SW 1271 (cell line): ENCODE measurements at places on chromosomes 2 and 18.
A peak's percentile ranks its signal among the peaks of the same experiment; 100 is the strongest.

GRCh38 chr2:48116497-48116896, 210.2 kb upstream of the FBXO11 start:
- DNase-seq: no peak

DNA sequence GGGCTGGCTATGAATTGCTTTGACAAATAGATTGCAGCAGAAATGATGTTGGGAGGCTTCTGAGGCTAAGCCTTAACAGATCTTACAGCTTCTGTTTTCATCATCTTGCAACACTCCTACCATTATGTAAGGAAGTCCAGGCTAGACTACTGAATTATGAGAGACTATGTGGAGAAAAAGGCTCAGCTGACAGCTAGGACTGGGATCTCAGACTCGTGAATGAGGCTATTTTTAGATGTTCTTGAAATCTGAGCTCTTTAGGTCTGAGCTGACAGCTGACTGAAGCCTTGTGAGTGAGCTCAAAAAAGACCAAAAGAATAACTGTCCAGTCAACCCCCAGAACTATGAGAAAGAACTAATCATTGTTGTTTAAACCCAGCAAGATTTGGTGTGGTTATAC, 70.3 kb downstream of the VWC2L start:
- no peak for DNase-seq

- no peak for DNase-seq
Observed at GRCh38 chr18:22882084-22882483, 51.0 kb upstream of the RBBP8 start.

DNA sequence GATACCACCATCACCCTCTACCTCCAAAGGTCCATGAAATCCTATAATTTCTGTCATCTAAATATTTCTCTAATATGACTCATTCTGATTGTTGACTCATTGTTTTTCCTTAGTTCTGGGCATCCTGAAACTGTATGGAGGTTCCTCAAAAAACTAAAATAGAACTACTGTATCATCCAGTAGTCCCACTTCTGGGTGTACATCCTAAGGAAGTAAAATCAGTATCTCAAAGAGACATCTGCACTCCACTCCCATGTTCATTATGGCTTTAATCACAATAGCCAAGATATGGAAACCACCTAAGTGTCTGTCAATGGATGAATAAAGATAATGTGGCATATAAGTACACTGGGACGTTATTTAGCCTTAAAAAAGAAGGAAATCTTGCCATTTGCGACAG, 125.8 kb upstream of the MYO3B start:
- no peak for DNase-seq

- DNase-seq: no peak
Observed at GRCh38 chr2:228699888-228700287, 518.4 kb upstream of the SPHKAP start.

GRCh38 chr18:75214332-75214690, 3.7 kb downstream of the TSHZ1 start:
- DNase-seq: no peak

DNA sequence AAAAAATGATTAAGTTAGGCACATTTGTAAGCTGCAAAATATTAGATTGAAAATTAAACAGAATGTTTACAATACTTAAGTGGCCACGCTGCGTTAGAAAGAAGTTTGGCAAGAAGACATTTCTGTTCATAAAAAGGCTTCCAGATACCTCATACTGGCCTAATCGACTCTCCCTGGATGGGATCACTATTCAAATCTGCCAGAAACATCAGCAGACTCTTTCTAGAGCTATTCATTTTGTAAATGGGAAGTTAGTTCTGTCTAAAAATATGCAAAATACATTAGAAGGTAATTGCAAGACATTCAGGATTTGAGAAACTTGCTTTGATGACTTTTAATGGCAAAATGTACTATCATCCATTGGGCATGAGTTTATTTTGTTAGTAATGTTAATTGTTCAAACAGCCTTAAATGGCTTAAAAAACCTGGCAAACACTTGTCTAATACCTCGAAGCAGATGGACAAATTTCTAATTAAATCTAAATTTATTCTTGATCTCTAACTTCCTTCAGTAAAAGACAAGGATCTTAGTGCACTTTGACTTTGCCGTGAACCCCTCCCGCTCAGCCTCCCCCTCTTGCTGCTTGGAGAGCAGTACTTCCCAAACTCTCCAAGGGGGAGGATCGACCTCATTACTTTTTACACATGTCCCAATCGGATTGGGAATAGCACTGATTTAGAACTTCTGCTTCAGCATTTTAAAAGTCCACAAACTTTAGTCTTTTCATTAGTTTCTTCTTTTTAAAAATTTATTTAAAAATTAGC, 103.5 kb downstream of the SMIM21 start:
- no peak for DNase-seq

- DNase-seq: no peak
Observed at GRCh38 chr2:232117413-232117812, 155.9 kb downstream of the DIS3L2 start.

- no peak for DNase-seq
Observed at GRCh38 chr2:145887915-145888314, 1368.0 kb upstream of the ZEB2 start.

DNA sequence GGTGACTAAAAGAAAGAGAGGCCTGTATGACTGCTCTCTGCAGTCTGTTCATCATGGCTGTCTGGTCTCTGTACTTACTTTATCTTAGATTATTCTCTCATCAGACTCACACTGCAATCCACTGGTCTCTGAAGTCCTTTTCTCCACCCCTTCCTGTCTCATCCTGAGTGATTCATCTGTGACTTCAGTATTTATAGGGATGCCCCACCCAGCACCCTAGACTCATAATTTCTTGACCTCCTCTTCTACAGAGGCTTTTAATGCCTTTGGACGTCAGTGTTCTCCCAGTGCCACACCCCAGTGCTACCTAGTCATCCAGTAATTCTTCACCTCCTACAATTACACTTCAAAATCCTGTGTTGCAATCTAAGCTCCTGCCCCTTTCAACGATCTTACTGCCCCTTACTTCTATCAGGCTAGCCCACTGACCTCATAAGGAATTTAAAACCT, 14.9 kb upstream of the ITPRID2 start:
- peak; percentile 68 for DNase-seq

DNA sequence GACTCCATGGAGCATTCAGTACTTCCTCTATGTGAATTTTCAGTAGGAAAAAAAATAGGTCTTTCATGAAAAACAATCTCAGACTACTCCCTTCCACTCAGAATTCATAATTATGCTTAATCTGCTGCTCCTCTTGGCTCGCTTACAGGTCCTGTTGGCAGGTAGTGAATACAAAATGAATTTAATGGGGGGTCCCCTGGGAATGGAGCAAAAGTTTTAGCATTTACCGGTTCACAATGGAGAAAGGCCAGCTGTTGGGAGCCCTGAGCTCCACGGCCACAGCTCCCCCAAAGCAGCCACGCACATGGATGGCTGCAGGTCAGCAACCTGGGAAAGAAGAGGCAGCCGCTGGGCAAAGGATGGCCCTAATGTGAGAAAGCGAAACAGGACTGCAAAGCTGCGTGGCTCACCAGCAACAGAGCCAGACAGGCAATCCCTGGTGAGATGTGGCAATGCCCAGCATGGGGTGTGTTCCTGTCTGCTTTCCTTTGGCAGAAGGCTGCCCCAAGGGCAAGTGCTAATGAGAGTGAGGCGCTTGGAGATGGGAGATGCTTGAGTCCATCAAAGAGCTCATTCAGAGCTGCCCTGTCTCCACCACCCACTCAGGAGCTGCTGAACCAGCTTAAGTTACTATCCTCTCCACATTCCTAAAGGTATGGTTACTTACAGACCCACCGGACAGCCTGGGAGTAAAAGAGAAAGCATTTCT, 447.4 kb downstream of the EPHA4 start:
- DNase-seq: no peak

GRCh38 chr2:208319391-208319790, 53.3 kb downstream of the PIKFYVE start:
- DNase-seq: no peak

DNA sequence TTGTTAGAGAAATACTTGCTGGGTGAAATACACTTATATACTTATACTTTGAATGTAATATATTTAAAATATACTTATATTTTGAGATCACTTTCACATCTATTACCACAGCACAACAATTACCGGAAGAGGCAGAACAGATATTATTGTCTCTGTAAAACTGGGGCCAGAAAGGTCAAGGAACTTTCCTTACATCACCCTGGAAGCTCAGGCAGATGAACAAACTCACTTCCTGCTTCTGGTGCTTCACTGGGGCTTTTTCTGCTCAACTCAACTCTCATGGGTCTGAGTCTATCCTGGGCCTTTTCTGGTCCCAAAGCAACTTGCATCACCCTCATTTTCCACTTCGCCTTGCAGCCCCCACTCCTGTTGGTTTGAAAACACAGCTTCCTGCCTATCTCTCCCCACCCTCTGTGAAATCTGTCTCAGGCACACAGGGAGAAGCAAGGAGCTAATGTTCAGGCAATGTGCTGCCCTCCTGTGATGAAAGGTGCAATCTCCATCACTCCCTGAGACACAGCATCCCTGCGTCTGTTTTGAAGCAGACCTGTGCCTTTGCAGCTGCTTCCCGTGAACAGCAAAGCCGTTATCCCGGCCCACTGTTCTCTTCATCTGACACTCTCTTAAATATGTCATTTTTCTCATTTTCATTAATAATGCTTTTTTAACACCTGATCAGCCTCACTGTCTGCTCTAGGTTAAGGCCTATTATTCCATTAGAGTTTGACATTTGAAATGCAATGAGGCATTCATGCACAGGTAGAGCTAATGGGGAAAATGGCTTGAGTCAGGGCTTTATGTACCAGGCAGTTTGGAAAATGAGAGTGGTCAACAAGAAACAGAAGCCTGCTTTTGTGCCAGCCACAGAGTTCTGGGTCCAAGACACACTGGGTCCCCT, 251.9 kb upstream of the CHAC2 start:
- no peak for DNase-seq

DNA sequence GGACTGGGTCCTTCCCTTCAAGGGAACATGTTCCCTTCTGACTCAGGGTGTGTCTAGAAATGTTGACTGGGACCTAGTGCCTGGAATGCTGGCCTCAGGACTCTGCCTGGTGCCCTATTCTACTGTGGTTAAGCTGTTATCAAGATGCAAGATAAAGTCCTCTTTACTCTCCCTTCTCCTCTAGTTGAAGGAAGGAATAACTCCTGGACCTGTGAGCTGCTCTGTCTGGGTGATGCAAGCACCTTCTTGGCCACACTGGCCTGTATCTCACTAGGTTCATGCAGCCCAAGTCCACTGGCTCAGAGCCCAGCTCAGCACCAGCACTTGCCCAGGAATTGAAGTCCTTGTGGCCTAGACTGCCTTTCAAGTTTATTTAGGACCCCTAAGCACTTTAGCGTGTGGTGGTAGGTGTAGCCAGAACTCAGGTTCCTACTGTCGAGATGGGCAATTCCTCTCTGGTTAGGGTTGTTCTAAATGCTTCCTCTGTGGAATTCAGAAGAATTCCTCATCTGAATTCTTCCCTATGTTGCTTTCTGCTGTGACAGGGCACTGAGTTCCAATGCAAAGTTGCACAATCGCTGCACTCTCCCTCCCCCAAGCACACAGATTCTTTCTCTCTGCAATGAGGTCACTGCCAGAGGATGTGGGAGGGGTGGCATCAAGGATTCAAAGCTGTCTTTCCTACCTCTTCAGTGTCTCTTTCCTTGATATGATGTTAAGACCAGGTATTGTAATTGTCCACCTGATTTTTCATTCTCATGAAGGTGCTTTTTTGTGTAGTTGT, 54.7 kb downstream of the VWC2L start:
- no peak for DNase-seq

- no peak for DNase-seq
Observed at GRCh38 chr2:133483181-133483580, 85.1 kb downstream of the NCKAP5 start.

- peak; percentile 86 for DNase-seq
Observed at GRCh38 chr2:69253611-69254301, 133.3 kb downstream of the GFPT1 start.

- no peak for DNase-seq
Observed at GRCh38 chr2:37707393-37707792, 36.0 kb upstream of the CDC42EP3 start.

DNA sequence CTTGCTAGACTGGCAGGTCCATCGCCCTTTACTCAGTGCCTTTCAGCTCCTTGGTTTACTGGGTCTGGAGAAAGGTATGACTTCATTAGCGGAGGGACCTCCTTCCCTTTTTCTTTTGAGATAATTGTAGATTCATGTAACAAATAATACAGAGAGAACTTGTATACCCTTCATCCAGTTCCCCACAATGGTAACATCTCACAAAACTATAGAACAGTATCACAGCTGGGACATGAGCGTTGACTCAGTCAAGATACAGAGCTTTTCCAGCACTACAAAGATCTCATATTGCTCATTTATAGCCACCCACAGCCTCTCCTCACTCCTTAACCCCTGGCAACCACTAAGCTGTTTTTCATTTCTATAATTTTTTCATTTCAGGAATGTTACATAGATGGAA, 59.8 kb downstream of the ZNF532 start:
- DNase-seq: no peak

DNA sequence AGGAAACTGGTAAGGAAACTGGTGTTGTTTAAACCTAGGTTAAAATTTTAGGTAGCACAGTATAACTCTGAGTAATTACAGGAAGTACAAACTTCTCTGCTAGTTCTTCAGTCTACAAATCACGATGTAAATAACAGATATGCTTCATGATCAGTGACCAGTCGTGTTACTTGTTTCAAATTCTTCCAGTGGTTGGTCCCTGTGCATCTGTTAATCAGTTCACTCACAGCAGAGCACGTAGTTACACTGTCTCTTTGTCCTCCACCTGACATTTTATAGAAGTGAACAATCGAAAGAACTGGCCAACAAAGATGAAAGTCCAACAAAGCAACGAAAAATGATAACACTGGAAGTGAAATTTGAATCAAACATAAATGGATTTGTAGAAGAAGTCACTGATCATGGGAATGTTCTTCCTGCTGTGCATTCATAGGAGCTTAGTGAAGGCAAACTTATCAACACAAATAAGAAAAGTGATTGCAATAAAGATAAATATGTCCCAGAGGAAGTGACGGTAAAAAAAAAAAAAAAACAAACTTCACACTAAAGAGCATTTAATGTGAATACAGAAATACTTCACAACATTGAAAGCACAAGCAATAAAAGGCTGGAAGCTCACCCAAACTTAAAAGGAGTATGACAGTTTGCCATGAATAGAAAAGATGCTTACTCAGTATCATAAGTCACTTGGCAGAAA, 7.0 kb downstream of the EIF2AK2 start:
- DNase-seq: no peak

- DNase-seq: no peak
Observed at GRCh38 chr2:69464575-69464974, 27.3 kb upstream of the NFU1 start.

DNA sequence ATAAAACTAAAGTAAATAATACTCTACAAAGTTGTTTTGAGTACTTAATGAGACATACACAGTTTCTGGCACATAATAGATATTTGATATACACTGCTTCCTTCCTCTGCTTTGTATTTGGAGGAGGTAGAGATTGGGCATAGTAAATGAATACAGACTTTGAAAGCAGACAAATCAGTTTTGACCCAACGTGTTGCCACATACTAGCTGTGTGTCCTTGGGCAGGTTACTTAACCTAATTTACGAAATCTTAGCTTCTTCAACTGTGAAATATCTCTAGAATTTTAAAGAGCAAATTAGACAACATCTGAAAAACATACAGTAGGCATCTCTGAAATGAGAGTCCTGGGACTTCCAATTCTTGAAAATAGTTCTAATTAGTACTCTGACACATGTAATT, 425.4 kb downstream of the TGIF1 start:
- DNase-seq: no peak
